Psoas muscle (tissue), 8 donors: ENCODE measurements at places on chromosomes 2 and 18. TPM values are rescaled to one million over a fixed set of nuclear protein-coding genes. Genes with fewer than 3 reads are reported as not detected.

The ITGB1BP1 gene
- 94.9 TPM for polyA plus RNA-seq

The PLGLB2 gene
- not detected for polyA plus RNA-seq

The MGAT4A gene
- polyA plus RNA-seq = 10.6 TPM

The SLC16A14 gene
- polyA plus RNA-seq = 0.37 TPM

The SCYGR4 gene
- not detected for polyA plus RNA-seq

The PDK1 gene
- polyA plus RNA-seq = 3.3 TPM

The TFCP2L1 gene
- polyA plus RNA-seq = 0.14 TPM

The NEU2 gene
- polyA plus RNA-seq = not detected

The FRZB gene
- 2.7 TPM for polyA plus RNA-seq
